ENCODE measurements at places on chromosomes 12 and 14. TPM values are rescaled to one million over a fixed set of nuclear protein-coding genes. Genes with fewer than 3 reads are reported as not detected.

GRCh38 chr14:101518611-101519473 lies 42.5 kb upstream of the DIO3 start:
- no peak for DNase-seq

NFYB gene
- total RNA-seq: 48.0 TPM

TRHDE gene
- 7.3 TPM for total RNA-seq

GPD1 gene
- total RNA-seq: not detected

GRCh38 chr12:62834406-62834805 lies 100.5 kb downstream of the PPM1H start:
- no peak for DNase-seq

DNA sequence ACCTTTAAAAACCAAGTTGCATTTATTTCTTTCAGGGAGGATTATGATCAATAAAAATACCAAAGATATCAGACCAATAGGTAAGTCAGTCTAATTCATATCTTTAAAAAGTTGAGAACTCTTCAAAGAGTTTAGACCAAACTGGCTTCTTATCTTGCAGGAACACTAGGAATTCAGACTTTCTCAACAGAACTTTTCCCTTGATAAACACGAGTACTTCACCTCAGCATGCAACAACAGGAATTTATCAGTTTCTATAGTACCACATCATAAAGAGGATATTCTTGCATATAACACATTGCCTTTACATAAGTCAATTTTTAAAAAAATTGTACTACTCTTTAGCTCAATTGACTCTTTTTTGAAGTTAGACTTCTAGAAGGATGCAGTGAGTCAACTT lies 68.2 kb downstream of the DNAI7 start:
- DNase-seq: no peak

GRCh38 chr12:15581006-15581405 lies 208.2 kb downstream of the EPS8 start:
- no peak for DNase-seq

- DNase-seq: peak; percentile 46
These were observed 50.7 kb downstream of the A2M start for GRCh38 chr12:9064815-9065606.
